ENCODE measurements at places on chromosomes 3 and 15.

- no peak for DNase-seq
These were observed 202.9 kb downstream of the STT3B start for GRCh38 chr3:31735667-31736066.

GRCh38 chr3:194711913-194712312 lies 26.2 kb downstream of the FAM43A start:
- no peak for DNase-seq

- DNase-seq: no peak
These were observed 142.6 kb downstream of the PLCH1 start for GRCh38 chr3:155602307-155602706.

GRCh38 chr3:122671553-122671952 lies 9.1 kb upstream of the PARP14 start:
- DNase-seq: no peak
